ENCODE measurements at places on chromosomes 1 and 21.

DNA sequence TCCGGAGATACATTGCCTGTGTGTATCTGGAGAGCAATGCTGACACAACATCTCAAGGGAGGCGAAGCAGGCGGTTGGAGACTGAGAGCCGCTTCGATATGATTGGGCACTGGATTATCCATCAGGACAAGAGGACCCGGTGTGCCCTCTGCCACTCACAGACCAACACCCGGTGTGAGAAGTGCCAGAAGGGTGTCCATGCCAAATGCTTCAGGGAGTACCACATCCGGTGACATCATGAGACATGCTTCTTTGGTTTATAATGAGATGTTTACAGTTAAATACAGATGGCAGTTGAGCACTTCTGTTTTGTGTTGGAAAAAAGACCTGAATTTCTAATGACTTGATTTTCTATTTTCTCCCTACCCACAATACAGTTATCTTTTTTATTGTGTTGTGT lies 12.1 kb downstream of the PGBD2 start:
- no peak for DNase-seq

- no peak for DNase-seq
Measured at GRCh38 chr1:16180291-16180824, 24.5 kb upstream of the EPHA2 start.

- no peak for DNase-seq
Measured at GRCh38 chr21:35179990-35180540, 131.0 kb upstream of the RUNX1 start.

DNA sequence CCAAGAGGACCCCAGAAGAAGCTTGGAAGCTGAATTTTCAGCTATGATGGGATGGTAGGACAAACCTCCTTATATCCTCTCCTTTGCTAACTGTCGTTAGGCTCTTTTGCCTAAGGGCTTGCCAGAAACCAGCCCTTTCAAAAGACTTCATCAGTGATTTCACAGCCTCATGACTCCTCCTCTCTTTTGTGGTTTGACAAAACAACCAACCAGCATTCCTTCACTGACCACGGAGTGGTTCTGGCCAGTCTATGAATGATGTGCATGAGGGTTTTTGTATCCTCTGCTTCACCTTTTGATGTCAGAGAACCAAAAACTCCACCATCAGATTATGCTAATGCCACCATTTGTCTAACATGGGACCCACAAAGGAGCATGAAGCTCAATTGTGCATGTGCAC lies 116.9 kb upstream of the COA6 start:
- no peak for DNase-seq

- DNase-seq = no peak
Measured at GRCh38 chr1:225766967-225767633, 10.5 kb upstream of the SRP9 start.

DNA sequence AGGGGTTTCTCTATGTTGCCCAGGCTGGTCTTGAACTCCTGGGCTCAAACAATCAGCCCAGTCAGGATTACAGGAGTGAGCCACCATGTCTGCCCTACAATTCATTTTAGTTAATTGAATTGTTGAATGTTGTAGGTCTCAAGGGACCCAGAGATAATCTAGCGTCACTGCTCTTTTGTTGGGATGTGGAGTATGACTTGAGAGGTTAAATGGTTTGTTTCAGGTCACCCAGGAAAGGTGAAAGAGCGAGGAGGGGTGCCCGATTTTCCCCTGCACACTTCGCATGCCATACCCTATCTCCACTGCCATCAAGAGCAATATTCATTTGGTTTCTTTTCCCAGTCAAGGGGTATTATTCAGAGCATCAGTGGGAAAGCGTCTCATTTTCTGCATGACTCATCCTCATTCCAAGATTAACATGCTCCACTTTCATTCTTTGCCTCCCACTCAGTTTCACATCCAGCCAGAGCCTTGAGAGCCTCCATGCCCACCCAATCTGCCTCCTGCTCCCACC lies 13.1 kb upstream of the SLC30A1 start:
- DNase-seq = no peak

GRCh38 chr1:181111559-181111958 lies 23.1 kb downstream of the IER5 start:
- DNase-seq = no peak

DNA sequence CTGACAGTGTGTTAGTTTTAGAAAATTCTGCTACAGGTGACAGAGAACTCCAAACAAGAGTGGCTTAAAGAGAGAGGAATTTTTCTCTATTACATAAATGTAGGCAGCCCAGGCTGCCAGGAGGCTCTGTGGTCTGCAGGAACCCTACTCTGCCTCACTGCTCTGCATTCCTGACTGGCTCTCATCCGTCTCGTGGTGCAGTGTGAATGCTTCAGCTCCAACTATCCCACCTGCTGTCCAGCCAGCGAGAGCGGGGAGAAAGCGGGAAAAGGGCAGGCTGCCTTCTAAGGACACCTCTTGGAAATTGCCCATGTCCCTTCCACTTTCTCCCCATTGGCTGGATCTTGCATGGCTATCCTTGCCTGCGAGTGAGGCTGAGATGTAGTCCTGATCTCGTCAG lies 131.3 kb downstream of the PEX14 start:
- no peak for DNase-seq

All from activated CD8-positive, alpha-beta memory T cell treated with anti-CD3 and anti-CD28 coated beads, Interleukin-2, amount 50 U/mL, for 4 hours (primary cell).